ENCODE measurements at places on chromosomes 4 and X.

DNA sequence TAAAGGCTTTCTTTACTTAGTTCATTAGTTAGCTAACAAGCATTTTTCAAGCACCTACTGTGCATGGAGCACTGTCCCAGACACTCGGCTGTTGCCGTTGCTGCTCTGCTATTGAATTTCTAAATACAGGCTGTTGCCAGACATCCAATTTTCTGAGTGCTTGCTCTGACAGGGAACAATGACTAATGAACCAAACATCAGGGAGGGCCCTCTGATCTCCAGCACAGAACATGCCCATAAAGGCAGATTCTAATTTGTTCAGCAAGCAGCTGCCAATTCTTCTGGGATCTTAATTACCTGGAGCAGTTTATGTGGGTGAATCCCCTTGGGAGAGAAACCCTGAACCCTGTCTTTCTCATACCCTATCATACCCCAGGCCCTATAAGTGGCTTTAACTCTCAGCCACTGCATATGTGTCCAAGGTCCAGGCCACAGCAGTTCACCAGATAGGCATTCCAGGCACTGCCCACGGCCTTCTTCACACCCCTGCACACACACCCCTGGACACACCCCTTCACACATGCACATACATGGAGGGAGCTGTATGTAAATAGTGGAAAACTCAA is 27.9 kb downstream of the TSC22D3 start:
- DNase-seq: no peak

DNA sequence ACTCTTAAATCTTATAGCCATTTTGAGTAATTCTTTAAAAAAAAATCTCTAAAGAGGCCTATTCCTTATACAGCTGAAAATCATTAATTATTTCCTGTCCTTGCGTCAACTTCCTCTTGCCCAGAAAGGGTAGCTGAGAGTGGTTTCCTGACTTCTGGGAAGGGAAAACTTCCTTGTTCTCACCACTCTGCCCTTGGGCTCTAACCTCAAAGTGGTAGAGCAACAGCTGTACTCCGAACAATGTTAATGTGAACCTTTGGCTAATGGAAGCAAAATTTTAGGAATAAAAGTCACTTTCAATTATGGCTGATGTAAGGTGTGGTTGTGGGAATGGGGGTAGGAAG is 15.3 kb downstream of the KLHL2 start:
- DNase-seq: no peak

- no peak for DNase-seq
These were observed 48.8 kb downstream of the RPS6KA3 start for GRCh38 chrX:20217906-20218305.

DNA sequence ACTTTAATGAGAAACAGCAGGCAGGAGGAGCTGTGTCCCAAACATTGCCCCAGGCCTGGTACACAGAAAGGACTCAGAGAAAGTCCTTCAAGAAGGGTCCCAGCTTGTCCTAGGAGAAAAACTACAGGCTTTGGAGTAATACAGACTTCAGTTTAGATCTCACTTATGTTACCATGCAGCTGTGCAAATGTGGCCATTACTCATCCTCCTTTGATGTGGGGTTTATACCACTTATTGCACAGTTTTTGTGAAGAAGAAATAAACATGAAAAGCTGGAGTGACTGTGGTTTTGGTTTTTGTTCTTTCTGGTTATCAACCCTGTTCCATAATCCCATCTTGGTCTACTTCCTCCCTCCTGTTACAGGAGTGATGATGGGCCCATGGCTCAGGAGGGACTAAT is 8.1 kb upstream of the CYTL1 start:
- no peak for DNase-seq

- DNase-seq: peak; percentile 62
These were observed 27.2 kb downstream of the TACC3 start for GRCh38 chr4:1748465-1748995.

DNA sequence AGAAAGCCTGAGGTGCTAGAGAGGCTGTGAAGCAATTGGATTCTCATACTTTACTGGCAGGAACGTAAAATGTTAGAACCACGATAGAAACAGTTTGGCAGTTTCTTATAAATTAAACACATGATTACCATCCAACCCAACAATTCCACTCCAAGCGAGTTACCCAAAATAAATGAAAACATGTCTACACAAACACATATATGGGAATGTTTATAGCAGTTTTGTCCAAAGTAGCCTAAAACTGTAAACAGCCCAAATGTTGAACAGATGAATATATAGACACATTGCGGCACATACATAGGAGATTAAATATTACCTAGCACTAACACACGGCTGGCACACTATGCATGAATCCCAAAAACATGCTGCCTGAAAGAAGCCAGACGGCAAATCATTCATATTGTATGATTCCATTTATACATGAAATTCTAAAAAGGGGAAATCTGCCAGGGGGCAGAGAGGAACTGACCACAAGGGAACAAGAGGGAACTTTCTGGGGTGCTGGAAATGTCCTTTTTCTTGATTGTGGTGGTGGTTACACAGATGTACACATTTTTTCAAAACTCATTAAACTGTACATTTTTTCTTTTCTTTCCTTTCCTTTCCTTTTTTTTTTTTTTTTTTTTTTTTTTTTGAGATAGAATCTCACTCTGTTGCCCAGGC is 50.4 kb upstream of the SLC25A4 start:
- DNase-seq: no peak

DNA sequence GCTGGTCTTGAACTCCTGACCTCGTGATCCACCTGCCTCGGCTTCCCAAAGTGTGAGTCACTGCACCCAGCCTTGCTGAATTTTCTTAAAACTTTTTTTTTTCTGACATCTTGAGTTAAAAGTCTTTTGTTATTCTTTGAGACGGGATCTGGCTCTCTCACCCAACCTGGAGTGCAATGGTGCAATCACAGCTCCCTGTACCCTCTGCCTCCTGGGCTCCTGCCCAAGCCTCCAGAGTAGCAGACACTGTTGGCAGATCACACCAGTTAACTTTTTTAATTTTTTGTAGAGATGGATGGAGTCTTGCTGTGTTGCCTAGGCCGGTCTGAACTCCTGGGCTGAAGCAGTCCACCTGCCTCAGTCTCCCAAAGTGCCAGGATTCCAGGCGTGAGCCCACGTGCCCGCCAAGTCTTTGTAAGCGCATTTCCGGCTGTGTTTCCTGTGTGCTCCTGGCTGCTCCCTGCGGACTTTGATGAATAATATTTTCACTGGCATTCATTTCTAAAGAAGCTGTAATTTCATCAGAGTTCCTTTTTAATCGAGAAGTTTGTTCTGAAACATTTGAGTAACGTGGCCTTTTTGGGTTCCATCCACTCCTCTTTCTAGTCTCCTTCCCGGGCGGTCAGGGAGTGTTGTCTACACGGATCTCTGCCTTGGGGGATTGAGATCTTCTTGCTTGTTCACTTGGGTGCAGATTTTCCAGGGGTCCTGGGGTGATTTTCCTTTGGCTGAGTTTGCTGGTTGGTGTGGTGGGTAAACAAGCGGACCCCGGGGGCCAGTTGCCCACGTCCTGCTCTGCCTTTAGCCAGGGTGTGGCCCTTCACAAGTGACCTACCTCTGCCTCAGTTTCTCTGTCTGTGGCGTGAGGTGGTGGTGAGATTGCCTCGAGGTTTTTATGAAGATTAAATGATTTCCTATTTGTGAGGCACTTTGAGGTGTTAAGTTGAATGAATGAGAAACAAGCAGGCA is 44.4 kb downstream of the PCGF3 start:
- no peak for DNase-seq

GRCh38 chr4:7129871-7130620 is 62.2 kb upstream of the GRPEL1 start:
- no peak for DNase-seq

GRCh38 chr4:124321364-124321763 is 391.2 kb downstream of the ANKRD50 start:
- DNase-seq: no peak

- no peak for DNase-seq
These were observed 123.4 kb downstream of the PARM1 start for GRCh38 chr4:75056277-75056676.

GRCh38 chr4:107009196-107009968 is 26.7 kb downstream of the DKK2 start:
- no peak for DNase-seq

GRCh38 chr4:142353149-142353738 is 492.9 kb downstream of the INPP4B start:
- no peak for DNase-seq

DNA sequence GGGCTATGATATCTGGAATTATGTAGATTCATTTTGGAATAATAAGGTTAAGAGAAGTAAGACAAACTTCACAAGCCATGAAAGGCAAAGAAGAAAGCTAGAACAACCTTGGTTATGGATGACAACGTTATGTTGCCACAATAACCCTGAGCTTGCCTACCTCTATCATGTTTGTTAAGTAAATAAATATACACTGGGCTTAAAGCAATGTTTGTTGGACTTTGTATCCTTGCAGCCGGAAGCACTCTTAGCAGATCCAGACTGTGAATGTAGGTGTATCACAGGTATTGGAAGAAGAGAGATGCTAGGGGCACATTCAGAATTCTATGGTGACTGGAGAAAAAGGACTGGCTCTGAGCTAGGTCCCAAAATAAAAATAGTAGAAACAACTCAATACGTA is 214.4 kb downstream of the HS3ST1 start:
- no peak for DNase-seq

- DNase-seq: no peak
These were observed 134.2 kb downstream of the PTTG2 start for GRCh38 chr4:38094419-38094818.

DNA sequence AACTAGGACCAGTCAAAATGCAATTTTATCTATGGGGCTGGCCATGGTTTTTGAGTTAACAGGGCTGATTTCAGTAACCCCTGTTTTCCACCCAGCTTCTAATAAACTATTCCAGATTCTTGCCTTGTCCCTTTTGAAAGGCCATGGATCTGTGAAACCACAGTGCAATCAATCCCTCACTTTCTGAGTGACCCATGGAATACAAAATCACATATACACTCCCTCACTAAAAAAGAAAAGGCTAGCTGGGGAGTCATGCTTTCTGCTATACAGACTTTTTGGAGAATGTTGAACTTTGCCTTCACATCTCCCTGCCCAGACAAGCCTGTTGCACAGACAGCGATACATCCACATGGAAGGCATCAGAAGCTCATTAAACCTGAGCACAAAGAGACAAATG is 47.9 kb downstream of the MAD2L1 start:
- DNase-seq: no peak

- DNase-seq: no peak
These were observed 155.7 kb downstream of the CHIC2 start for GRCh38 chr4:53908661-53909078.

GRCh38 chr4:159014859-159015258 is 88.0 kb upstream of the RAPGEF2 start:
- DNase-seq: no peak

DNA sequence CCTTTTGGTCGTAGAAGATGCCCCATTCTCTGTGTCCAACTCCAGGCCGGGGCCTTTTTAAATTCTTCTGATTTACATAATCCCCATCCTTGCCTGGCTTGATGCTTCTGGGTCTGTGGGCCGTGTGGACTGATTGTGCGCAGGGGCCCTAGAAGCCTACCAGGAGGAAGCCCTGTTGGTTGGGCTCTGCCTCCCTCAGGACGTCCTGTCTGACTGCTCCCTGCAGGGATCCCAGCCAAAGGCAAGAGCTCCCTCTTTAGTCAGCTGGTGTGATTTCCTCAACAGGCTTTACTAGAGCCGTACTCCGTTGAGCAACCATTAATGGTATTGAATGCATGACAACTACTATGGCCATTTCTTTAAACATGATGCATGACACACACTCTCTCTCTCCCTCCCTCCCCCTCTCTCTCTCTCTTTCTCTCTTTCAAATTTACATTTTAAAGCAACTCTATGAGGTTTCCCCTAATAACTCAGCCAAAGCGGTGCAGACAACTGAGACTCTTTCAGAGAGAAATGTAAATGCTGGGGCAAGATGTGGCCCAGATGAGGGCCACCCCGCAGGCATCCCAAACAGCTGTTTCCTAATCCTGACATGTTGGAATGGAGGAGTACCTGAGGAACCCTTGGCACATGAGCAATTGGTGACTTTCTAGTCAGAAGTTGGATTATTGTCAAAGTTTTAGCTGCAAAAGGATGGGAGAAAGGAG is 117.3 kb downstream of the DRD5 start:
- DNase-seq: no peak

- no peak for DNase-seq
These were observed 1.0 kb upstream of the PDGFRA start for GRCh38 chr4:54228056-54228527.

DNA sequence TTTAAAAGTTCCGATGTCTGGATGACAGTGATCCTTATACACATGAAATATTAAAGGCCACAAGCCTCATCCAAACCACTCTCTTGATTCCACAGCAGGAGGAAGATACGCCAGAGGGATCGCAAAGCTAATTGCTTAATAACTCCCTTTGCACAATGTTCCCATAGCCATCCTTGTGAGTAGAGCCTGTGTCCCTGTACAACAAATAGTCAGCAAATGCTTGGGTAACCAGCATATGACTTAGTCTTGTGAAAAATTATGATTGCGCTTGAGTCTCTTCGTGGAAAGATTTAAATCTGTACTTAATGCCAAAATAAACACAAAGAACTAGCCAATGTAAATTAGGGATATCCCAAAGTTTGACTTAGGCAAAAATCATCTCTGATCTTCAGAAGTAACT is 31.5 kb downstream of the SLC9A7 start:
- DNase-seq: no peak

DNA sequence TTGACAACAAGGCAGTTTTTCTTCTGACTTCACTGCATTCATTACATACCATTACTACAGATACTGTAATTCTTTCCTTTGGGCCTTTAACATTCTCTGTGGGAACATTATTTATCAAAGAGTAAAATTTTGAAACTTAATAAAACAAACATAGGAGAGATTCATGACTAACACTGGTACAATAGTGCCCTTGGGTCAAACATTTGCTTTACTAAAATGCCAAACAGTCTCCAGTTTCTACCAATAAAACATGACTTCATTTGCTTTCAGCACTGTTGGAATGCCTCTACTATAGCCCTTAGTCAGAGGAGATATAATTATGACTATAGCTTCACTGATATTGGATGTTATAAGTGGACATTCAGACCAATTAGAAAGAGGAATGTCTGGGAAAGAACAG is 481.5 kb downstream of the PACRGL start:
- DNase-seq: no peak

GRCh38 chr4:44056721-44057151 is 391.9 kb downstream of the KCTD8 start:
- DNase-seq: no peak
